Right ventricle myocardium superior (tissue), 1 donor: ENCODE measurements at places on chromosomes 6 and 20. TPM values are rescaled to one million over a fixed set of nuclear protein-coding genes. Genes with fewer than 3 reads are reported as not detected.

GRCh38 chr6:24667378-24667803 is 514 bp downstream of the ACOT13 start:
- no peak for DNase-seq

DNA sequence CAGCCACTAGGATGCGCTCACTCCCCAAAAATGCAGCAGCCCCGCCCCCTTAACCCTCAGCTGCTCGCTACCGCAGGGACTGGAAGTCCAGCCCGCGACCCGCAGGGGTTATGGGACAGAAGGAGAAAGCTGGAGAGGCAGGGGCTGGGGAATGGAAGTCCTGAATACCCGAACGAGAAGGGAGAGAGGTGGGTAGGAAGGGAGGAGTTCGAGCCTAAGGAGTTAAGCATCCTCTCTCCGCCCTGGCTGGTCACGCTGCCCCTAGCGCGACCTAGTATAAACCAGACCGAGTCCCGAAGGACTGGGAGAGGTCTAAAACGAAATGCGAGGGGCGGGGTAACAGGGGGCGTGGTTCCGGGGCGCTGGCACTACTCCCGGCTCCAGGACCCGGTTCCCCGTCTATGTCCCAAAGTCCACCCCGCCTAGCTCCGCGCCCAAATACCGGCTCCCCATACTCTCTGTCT is 448 bp upstream of the DDAH2 start:
- peak; percentile 95 for DNase-seq

DNA sequence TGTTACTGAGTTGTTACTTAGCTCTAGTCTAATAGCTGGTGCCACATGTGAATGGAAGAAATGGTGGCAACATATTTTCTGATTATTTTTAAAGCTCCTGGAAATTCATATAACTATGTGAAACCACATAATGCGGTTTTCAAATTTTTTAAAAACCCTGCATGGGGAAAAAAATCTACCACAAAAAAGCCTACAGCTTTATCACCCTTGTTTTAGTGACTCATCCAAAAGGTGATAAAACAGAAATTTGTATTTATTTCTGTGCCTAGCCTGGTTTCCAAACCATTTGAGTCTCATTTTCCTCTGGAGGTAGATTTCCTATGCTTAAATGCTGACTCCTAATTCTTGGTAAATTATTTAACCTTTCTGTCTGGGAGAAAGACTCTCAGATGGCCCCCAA is 5.4 kb upstream of the FBXO30 start:
- DNase-seq: no peak

GRCh38 chr20:47635256-47635655 is 133.6 kb downstream of the NCOA3 start:
- DNase-seq: no peak

- DNase-seq: no peak
These were observed 34.8 kb downstream of the CTNNBL1 start for GRCh38 chr20:37728635-37728983.

- no peak for DNase-seq
These were observed 32.0 kb upstream of the TFAP2D start for GRCh38 chr6:50681213-50681824.

GRCh38 chr6:35142588-35143569 is 1.7 kb upstream of the TCP11 start:
- DNase-seq: no peak

DNA sequence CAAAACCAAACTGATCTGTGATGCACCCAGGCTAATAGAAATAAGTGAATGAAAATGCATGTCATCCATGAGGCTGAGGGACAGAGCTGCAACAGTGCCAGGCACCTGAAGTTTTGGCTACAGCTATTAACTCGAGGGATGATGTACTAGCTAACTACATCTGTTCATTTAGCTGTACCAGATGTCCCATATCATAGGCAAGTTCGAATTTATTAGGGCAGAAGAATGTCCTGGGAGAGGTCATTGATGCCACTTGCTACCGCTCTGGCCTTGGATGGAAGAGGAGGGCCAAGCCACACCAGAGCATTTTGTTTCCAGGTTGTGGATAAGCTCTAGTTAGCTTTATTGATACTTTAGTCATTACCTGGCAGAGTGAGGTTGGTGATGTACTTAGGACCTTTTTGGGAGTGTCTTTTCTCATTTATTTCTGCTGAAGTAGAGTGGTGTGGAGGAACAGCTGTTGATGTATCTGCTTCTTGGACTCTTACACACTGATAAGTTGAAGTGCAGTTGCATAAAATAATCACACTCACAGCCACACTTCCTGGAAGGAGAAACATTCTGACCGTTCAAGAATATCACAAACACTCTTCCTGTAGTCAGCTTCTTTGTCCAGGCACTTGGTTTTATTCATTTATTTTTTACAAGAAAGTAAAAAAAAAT is 8.2 kb downstream of the ZFAND3 start:
- DNase-seq: no peak

DNA sequence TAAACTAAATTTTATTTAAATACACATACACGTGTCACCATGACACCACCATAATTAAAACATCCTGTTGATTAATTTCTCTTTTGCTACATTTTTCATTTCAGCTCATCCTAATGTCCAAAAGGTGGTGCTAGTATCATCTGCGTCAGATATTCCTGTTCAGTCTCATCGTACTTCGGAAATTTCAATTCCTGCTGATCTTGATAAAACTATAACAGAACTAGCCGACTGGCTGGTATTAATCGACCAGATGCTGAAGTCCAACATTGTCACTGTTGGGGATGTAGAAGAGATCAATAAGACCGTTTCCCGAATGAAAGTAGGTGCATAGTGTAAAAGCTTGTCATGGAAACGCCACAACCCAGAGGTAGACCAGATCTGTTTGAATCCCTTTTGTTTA is 263.4 kb downstream of the UTRN start:
- no peak for DNase-seq

DNA sequence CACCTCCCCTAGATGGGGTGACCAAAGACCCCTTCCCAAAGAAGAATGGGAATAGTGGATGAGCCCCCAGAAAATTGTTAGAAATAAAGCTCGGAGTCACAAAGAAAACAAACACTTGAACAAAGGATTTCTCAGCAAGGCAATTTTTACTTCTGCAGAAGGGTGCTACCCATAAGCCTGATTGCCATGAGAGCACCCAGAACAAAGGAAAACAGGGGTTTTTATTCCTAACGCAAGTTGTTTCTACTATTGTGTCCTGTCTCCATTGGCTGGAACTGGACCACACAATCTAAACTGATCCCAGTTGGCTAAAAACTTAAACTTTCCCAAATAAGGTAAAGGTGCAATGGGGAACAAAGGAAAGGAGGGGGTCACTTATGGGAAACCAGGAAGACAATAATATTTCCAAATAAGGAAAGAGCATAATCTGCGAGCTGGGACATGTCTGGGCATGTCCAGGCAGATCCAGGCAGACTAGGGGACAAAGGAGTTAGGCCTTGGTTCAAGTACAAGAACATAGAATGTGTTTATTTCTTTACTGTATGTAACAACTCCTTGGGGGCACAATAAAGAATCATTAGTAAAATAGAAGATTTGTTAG is 20.0 kb downstream of the HLA-B start:
- no peak for DNase-seq

- DNase-seq: no peak
These were observed 207.7 kb upstream of the DTNBP1 start for GRCh38 chr6:15870333-15871043.

GRCh38 chr20:39624316-39624715 is 662.2 kb downstream of the DHX35 start:
- no peak for DNase-seq

GRCh38 chr20:21027569-21027968 is 78.6 kb downstream of the LINC00237 start:
- no peak for DNase-seq

- no peak for DNase-seq
These were observed 1.3 kb downstream of the PPP1R3G start for GRCh38 chr6:5086294-5086890.

GRCh38 chr6:140174524-140174923 is 800.1 kb upstream of the CITED2 start:
- no peak for DNase-seq

DNA sequence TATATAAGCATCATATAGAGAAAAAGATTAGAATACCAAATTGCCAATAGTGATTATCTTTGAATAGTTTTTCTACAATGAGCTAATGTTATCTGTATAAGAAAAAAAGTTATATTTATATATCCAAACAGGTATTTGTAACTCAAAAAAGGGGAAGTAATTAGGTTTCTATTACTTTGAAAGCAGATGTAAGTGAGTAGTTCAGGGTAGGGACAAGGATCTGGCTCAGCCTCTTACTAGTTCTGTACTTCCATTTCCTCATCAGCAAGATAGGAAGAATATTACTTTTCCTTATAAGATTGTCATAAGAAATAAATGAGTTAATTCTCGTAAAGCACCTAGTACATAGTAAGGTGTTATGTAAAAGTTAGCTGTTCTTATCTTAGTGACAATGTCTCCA is 32.2 kb downstream of the AHI1 start:
- DNase-seq: no peak

DNA sequence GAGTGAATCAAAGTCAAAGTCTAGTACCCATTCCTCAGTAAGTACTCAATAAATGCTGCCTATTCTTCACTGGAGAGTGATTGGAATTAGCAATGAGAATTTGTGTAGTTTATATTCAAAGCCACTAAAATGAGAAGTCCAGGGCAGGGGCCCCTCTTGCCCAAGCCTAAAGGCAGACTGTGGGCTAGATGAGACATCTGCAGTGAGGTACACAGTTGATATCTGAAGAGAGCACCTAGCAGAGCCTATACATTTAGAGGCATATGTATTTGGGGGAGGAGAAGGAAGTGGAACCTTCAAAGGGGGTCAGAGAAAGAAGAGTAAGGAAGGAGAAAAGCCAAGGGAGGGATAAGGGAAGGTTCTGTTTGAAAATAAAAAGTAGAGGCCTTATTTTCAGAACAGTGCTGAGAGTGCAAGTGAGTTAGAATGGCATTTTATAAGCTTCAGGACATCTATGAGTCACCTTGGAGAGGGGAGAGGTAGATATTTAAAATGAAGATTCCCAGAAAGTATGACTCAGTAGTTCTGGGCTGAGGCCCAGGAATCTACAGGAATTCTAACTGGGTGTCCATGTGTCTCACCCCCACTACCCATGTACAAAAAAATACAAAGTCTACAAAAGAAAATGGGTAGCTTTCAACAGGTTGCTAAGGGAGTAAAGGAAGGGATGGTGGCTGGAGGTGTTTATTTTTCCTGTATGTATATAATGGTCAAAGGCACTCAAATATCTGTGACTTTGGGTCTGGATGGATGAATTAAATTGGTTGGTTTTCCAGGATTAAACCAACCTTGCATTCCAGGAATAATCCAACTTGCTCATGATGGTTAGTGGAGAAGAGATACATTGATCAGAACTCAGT is 135.1 kb downstream of the ZFP64 start:
- DNase-seq: no peak

GRCh38 chr6:28920281-28920680 is 3.5 kb downstream of the TRIM27 start:
- DNase-seq: no peak

DNA sequence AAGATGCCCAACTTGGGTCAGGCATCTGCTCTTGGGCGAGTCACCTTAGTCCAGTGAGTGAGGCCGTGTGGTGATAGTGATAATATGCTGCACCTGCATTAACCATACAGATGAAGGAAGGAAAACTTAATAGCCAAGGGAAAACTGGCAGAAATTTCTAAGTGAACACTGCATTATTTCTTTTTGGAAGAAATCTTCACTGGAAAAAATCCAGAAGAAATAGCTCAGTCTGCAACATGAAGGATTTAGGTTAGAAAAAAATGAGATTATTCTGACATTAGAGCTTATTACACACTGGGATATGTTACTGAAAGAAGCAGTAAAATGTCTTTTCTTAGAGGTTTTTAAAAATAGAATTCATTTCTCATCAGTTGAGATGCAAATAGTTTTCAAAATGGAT is 947.3 kb downstream of the KIF16B start:
- DNase-seq: no peak

DNA sequence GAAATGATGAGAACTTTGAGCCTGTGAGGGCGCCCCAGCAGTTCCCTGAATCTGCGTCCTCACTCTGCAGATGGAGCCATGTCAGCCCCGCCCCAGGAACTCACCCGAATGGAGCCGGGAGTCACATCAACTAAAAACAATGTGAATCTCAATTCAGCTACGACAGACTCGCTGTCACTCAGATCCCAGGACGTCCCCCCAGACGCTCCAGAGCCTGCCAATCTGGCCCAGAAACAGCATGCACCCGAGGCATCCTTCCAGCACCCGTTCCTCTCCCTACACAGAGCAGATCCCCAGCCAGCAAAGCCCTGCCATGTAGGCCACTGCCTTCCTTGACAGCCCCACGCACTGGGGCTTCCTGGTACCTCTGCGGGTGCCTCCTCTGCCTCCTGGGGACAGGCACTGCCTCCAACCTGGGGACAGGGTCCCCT is 248.0 kb downstream of the TTLL2 start:
- DNase-seq: peak; percentile 55

- DNase-seq: no peak
These were observed 162.7 kb upstream of the SGK1 start for GRCh38 chr6:134480593-134480992.

DNA sequence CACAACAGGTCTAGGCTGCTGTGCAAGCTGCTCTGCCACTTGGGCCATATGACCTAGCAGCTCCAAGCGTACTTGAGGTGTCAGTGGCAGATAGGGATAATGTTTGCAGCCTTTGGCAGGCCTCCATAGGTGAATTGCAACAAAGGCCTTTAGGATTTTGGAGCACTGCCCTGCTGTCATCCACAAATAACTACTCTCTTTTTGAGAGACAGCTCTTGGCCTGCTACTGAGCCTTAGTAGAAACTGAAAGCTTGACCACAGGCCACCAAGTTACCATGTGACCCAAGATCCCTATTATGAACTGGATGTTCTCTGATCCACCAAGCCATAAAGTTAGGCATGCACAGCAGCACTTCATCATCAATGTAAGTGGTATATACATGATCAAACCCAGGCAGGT is 29.9 kb downstream of the FBXO30 start:
- DNase-seq: peak; percentile 42

- DNase-seq: no peak
These were observed 800 bp upstream of the GRIK2 start for GRCh38 chr6:101392586-101393230.

- no peak for DNase-seq
These were observed 105.8 kb upstream of the SPTLC3 start for GRCh38 chr20:12902992-12903391.

The BPIFB4 gene
- not detected for total RNA-seq

The ARFGEF3 gene
- 0.86 TPM for total RNA-seq

The C6orf15 gene
- total RNA-seq: not detected

The SDCBP2 gene
- 2.5 TPM for total RNA-seq

The TRIM10 gene
- not detected for total RNA-seq

The PCED1A gene
- 7.3 TPM for total RNA-seq

The CDH26 gene
- total RNA-seq: 1.6 TPM

The TCP11 gene
- total RNA-seq: not detected

The LRFN2 gene
- not detected for total RNA-seq

The COL11A2 gene
- total RNA-seq: 0.94 TPM

The ZNF165 gene
- total RNA-seq: 0.56 TPM

The HTR1B gene
- total RNA-seq: not detected

The TBXT gene
- not detected for total RNA-seq

The SMLR1 gene
- total RNA-seq: not detected
